ENCODE measurements at places on chromosomes 6 and 20.

GRCh38 chr6:139099984-139100383, 34.9 kb upstream of the HECA start:
- no peak for DNase-seq

- no peak for DNase-seq
Observed at GRCh38 chr6:158634695-158635426, 9.7 kb downstream of the DYNLT1 start.

GRCh38 chr20:19515074-19515473, 243.0 kb upstream of the RIN2 start:
- DNase-seq, result no peak

- DNase-seq, result no peak
Observed at GRCh38 chr6:116741571-116741970, 23.9 kb downstream of the FAM162B start.

GRCh38 chr20:34315236-34315635, 12.1 kb upstream of the AHCY start:
- no peak for DNase-seq

DNA sequence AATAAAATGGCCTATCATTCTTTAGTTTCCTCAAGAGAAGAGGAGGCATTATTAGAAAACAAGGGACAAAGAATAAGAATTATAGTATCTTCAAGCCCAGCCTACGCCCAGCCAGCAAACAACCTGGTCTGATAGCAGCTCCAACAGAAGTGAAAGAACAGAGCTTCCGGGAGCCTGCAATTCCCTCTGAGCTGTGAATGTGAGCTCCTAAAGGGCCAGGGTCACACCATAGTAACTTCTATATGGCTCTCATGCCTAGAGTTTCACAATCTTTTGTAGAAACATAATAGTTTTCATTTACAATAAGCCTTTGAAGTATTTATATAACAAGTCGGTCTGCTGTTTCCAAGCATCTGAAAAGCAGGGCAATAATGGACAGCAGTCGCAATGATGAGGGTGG, 116.5 kb downstream of the SMLR1 start:
- no peak for DNase-seq

DNA sequence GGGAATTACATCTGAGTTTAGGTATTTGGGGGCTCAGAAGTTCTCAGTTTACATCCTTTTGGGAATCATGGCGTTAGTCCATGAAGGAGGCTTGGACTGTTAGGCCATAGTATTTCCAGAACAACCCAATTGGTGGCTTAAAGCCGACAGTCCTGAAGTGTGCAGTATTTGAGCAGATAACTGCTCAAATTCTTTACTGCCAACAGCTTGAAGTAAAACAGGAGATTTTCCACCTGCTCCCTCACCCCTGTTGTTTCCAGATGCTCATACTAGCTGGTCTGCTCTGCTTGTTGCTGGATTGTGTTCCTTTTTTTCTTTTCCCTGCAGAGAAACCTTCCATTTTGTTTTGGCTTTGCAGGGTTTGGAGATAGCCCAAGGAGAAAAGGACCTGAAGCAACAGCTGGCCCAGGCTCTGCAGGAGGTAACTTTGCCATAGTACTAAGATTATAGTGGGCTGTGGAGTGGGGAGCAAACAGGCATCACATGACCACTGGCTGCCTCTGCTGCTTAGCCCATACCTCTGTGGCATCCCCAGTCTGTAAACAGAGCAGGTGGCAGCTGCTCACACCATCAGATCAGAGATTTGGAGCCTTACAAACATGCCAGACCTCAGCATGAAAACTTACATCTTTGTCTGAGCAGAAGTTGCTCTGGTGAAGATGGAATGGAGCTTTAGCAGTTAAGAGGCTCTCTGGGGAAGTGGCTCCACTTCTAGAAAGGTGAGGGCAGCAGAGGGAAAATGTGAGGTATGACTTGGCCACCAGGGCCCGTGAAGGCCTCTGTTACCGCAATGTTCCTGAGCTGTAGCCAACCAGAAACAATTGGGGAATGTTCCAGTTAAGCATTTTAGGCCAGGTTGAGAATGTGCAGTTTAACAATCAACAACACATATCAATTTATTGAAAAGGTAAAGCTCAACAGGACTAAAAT, 17.6 kb downstream of the RNF8 start:
- no peak for DNase-seq

- no peak for DNase-seq
Observed at GRCh38 chr6:117740605-117741004, 65.3 kb downstream of the NUS1 start.

DNA sequence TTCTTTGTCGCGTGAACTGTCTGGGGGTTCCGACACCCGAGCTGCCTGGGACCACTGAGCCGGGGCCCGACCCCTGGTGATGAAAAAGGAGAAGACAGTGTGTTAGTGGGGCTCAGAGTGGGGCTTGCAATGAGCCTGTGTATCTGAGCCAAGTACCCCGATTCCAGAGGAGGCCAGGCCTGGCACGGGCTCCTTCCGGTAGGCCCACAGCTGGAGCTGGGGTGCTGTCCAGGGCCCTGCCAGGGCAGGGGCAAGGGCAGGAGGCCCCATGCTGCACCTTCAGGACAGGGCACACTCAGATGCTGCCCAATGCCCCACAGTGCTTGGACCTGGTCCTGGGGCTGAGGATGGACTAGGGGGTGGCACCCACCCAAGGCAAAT, 89.4 kb downstream of the TAF4 start:
- DNase-seq, result no peak

DNA sequence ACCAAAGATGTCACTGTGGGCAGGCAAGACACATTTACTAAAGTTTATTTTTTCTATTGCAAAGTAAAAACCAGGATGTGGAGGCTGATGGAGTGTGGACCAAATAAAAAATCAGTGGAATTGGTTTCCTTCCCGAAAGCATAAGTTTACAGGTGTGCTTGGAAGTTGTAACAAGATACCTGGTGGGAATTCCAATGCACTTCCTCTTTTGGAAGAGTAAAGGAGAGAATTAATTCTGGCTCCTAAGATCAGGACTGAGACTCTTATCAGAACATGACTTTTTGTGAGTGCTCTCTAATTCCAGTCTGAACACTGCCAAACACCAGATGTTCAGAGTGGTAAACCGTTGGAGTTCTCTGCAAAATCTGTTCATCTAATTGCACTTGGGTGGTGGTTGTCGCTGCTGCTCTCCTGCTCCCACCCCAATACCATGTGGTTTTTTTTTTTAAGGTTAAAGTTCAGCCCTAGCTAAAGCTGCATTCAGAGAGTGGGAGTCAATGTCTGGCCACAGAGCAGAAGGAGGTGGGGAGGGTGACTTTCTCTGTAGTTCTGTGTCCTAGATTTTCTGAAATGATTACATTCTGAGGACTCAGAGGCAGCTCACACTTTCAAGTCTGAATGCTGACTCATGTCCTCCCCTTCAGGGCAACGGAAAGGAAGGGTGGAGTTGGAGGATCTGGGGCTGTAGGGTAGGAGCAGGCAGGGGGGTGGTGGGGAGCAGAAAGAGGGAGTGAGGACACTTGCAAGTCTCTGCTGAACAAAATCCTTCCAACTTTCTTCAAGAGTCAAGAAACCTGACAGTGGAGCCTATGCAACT, 275.8 kb upstream of the PRDM1 start:
- DNase-seq, result peak; percentile 88

DNA sequence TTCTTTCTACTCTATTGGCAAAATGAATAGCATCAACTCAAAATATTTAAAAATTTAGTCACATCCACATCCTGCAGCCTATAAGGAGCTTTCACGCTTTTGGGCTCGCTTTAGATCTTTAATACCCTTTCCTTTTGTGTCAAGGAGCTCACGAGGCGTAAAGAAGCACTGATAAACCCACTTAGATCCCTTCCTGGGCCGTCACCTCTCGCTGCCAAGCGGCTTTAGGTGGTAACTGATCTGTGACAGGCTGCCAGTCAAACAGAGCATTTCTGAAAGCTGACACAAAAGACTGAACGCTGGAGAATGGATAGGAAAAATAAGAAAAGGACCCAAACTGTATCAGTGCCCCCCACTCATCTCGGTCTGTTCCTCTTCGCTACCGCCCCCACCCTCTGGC, 385.7 kb upstream of the MMS22L start:
- DNase-seq, result no peak

DNA sequence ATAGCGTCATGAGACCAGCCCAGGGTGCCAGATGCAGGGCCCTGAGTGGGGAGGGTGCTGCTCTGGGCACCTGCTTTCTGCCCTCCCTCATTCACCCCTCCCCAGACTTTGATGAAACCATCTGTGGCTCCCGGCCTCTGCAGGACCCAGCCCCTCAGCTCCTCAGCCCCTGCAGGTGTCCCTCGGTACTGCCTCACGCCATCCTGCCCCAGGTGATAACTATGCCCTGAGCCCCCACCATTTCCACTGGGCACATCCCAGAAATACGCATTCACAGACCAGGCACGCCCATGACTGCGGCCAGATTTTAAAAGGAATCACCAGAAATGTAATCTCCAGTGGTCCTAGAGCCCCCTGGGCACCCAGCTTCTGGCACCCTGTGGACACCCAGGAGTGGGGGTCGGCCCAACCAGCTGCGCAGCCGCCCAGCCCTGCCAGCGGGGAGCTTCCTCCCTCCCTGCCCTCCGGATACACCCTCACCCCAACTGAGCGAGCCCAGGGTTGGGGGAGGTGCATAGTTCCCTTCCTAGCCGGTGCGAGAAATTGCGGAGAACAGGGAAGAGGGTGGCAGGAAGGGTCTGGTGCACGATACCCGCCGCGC, 615 bp upstream of the NTSR1 start:
- peak; percentile 78 for DNase-seq

DNA sequence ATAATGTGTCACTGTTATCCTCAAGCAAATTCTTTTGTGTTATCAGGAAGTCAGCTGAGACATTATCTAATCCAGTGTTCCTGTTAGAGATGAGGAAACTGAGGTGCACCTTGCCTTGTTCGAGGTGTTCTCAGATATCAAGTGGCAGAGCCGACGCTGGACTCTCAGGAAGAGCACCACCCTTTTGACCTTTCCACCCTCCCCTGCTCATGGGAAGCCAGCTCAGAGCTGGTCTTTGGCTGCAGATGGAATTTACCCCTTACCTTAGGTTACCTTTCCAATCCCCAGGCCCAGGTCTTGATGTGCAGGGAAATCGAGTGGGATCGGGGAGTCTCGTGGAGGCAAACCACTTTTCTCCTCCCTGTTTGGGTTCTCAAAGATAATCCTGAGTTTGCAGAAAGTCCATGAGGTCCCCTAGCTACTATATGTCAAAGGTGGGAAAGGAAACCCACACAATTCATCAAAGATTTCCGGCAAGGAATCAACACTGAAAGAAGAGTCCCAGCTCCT, 62.9 kb upstream of the PIM1 start:
- DNase-seq, result no peak

DNA sequence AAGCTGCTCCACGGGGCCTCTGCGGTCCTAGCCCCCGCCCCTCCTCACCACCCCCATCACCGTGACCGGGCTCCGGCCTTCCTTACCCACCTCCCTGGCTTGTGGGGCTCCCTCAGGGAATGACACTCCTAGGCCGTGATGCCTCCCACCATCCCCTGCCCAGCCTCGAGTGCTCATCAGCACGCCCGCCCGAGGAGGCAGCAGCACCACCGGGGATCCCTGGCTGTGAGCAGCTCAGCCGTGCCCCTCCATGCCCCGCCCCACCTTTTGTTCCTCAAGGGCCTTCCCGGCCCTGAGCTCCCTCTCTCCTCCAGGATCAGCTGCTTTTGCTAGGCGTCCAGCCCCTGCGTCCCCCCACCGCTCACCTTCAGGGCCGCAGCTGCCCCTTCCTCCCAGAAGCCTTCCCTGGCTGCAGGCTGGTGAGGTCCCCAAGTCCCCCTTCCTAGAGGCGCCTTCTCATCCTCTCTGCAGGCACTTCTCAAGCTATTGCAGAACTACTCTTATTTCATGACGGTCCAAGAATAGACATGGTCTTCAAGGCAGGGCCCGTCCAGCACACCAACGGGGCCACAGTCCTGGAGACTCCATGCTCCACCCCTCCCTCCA, 3.0 kb downstream of the FNDC11 start:
- no peak for DNase-seq

- DNase-seq, result peak; percentile 19
Observed at GRCh38 chr20:63457737-63458136, 14.7 kb downstream of the KCNQ2 start.

DNA sequence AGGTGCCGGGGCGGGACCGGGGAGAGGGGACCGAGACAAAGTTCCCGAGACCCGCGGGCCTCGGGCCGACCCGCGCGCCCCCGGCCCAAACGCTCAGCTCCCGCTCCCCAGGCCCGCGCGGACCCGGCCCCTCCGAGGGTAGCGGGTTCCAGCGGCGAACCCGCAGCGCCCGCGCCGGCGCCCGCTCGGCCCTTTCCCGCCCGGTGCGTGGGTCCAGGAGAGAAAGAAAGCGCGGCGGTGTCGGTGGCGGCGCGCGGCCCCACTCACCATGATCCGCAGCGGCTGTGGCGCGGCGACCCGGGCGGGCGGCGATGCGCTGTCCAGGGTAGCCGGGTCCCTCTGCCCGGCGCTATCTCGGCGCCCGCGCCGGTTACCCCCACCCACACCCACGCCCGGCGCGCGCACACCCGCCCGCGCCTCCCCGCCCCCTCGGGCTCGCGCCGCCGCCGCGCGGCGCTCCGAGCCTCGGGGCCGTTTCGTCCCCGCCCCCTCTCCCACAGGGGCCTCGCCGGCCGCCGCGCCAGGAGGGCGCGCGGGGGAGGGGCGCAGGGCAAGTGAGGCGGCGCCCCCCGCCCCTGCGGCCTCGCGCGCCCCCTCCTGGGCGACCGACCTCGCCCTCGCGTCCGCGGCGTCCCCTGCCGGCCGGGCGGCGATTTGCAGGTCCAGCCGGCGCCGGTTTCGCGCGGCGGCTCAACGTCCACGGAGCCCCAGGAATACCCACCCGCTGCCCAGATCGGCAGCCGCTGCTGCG, at the start of gene ELOVL2:
TSS of gene ELOVL2 (minus strand) at position 345 of the 751 bp plus-strand sequence. CDS start at position 270, 75 bp downstream.
- peak; percentile 12 for DNase-seq

DNA sequence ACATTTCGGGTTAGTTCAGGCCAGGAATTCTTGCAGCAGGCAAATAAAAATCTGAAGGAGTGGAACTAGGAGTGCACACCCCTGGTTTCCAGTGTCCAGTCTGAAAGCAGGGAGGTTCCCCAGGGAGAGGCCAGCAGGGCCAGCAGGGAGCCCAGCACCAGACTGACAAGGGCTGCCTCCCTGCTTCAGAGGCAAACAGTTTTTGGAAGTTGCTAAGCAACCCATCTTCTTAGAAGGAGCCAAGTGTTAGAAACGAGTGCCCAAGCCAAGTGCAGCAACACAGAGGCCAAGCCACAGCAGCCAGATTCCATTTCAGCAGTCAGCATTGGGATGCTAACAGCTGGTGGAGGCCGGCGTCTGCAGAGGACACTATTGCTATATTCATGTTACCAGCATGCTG, 179.1 kb downstream of the SYNDIG1 start:
- no peak for DNase-seq

DNA sequence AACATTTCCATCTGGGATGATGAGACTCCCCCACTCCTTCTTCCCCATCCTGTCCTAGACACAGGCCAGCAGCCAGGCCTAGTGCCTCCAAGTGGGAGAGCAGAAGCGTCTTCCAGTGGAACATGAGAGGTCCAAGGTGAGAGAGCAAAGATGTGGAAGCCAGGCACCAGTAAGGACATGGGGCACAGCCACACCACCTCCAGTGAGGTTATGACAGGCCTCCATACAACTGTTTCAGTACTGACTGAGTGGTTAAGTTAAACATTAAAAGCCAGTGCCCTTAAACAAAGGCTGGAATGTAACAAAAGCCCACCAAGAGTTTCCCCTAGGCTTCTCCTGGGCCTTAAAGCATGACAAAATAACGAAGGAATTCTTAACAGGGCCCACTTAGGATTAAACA, 5.3 kb downstream of the ZBTB24 start:
- no peak for DNase-seq

- no peak for DNase-seq
Observed at GRCh38 chr6:41074692-41075436, 2.1 kb downstream of the NFYA start.

Data from NCI-H1694 (cell line).